ENCODE measurements at places on chromosomes 16 and 17.

DNA sequence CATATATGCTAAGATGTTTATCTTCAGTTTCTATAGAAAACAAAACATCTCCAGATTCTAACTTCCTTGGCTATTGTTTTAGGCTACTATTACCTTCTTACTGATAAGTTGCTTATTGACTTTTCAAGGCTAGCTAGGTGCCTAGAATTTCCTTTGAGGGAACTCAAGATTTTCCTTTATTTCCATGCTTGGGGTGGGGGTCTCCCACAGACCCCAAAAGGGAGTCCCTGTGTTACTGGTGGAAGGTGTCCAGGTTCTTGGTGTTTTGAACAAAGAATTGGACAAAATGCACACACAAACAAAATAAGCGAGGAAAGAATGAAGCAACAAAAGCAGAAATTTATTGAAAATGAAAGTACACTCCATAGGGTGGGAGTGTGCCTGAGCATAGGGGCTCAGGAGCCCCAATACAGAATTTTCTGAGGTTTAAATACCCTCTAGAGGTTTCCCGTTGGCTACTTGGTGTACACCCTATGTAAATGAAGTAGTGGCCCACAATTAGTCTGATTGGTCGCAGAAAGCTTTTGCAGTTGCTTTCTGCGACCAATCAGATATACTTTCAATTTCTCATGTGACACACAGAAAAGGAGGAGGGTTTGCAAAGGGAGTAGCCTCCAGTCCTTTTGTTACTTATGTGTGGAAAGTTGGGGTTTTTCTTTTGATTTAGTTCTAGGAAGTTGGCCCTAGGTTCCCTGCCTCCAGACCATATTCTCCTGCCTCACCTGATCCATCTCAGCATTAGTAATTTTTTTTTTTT lies 67.5 kb downstream of the MARF1 start:
- no peak for DNase-seq

DNA sequence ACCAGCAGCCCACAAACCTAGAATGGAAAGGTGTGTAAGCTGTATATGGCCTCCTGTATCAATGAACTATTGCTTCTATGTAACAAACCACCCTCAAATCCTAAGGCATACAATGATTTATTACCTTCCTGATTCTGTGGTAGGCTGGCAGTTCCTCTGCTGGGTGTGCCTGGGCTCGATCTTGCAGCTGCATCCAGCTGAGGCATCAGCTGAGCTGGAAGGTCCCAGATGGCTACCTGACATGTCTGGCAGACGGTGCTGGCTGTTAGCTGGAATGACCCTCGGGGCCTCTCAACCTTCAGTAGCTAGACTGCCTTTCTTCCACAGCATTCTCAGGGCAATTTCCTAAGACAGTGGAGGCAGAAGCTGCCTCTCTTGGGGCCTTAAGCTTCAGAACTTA lies 152.7 kb downstream of the RAB11FIP4 start:
- DNase-seq: no peak

GRCh38 chr17:1945621-1946020 lies 79.5 kb downstream of the RTN4RL1 start:
- no peak for DNase-seq

DNA sequence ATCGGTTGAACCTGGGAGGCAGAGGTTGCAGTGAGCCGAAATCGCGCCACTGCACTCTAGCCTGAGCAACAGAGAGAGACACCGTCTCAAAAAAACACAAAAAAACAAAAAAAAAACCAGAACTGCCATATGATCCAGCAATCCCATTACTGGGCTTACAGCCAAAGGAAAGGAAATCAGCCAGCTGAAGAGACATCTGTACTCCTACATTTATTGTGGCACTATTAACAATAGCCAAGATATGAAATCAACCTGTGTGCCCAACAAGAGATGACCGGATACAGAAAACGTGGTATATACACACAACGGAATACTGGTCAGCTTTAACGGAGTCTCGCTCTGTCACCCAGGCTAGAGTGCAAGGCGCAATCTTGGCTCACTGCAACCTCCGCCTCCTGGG lies 14.6 kb downstream of the FANCA start:
- no peak for DNase-seq

DNA sequence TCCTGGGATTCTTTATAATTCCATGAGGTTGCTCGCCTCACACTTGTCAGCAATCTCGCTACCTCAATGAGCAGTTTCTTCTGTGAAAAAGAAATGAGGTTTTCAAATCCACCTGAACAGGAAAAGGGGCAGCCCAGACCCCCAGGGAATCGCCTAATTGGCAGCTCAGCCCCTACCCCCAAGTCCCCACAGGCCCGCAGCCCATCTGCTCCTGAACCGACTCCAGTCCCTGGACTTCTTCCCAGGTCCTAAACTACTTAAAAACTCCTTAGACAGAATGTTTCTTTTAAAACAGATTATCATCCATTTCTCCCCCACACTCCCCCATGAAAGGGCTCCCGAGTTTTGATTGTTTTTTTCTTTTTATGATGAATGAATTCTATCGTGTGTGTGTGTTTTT lies 89.8 kb downstream of the PMP22 start:
- DNase-seq: no peak

- no peak for DNase-seq
Measured at GRCh38 chr17:75012096-75012345, 449 bp upstream of the MRPL58 start.

DNA sequence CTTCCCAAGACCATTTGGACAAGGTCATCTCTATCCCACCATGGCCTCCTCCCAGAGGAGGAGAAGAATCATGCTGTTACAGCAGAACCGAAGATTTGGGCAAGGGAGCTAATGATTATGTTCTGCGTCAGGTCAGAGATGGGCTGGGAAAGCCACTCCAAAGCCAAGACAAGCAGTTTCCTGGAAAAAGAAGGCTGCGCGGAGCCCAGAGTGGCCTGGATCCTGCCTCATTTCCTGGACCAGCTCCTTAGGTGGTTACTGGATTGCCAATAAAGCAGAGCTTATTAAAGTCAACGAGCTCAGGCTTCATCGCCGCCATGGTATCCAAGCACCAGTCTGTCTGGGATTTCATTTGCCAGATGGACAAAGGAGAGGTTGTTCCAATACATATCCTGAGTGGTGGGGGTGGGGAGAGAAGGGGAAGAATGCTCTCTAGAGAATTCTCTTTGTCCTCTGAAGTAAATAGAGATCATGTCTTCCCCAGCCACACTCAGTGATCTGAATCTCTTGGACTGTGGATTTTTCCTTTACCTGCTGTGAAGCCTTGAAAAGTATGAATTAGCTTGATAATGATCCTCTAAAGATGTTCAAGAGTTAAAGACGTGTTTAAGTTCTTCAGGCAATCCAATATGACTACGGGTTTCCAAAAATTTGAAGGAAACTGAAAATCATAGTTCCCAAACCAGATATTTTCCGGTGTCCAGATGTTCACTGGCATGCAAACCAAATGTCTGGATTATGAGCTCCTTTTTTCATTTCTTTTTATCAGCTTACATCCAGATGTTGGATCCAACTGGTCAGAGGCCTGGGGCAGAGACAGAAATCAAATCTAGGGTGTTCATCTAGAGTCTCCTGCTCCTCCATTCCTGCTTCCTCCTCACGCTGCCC lies 17.7 kb downstream of the PRAC1 start:
- DNase-seq: no peak

- no peak for DNase-seq
Measured at GRCh38 chr16:17269439-17269838, 201.3 kb downstream of the XYLT1 start.
